ENCODE measurements at places on chromosomes 13 and 19. TPM values are rescaled to one million over a fixed set of nuclear protein-coding genes. Genes with fewer than 3 reads are reported as not detected.

The ZNF555 gene
- total RNA-seq: 4.8 TPM

The GRIN2D gene
- 0.14 TPM for total RNA-seq

The CATSPERD gene
- total RNA-seq: not detected

The ZNF577 gene
- 14.0 TPM for total RNA-seq

DNA sequence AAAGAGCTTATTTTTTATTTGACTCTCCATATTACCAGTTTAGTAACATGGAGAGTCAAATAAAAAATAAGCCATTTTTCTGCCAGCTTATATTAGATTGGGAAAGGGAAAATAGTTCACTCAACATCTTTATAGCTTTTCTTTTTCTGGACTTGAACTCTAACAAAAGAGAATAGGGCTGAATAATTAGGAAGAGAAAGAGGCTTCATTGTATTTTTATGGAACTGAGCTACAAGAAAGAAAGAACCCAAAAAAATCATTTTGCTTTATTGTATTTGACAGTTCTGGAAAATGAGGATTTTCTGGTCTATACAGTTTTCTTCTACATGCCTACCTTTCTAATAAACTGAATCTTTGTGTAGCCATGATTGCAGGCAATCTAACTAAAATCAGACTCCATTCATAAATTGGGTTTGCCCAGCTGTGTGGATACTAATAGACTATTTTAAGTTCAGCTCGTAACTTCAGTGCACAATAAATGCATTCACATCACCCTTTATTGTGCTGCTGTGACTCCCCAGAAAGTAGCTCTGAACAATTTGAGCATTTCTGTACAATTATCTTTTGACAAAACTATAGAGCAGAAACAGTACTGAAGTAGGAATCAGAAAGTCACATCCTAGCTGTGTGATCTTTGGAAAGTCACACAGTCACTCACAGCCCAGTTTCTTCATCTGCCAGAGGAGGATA, 115.3 kb downstream of the STOML3 start:
- peaks cover 10% of the 10 kb centered on the region for H3K27me3 ChIP-seq
- DNase-seq: no peak
- H3K4me3 ChIP-seq: no peak overlapping the region
- peaks cover 2% of the 10 kb centered on the region for H3K4me1 ChIP-seq

GRCh38 chr19:48569814-48570213, 17.8 kb downstream of the SULT2B1 start:
- DNase-seq: no peak
- H3K27ac ChIP-seq: no peak overlapping the region
- H3K27me3 ChIP-seq: peaks cover 9% of the 10 kb centered on the region
- no peaks in the 10 kb centered on the region for H3K36me3 ChIP-seq
- no peak overlapping the region for H3K4me3 ChIP-seq
- H3K4me1 ChIP-seq: no peaks in the 10 kb centered on the region

- H3K4me1 ChIP-seq: no peaks in the 10 kb centered on the region
- H3K4me3 ChIP-seq: no peak overlapping the region
- H3K27ac ChIP-seq: no peak overlapping the region
- peaks cover 27% of the 10 kb centered on the region for H3K27me3 ChIP-seq
- no peak for DNase-seq
- H3K36me3 ChIP-seq: no peaks in the 10 kb centered on the region
Observed at GRCh38 chr19:33316541-33317264, 14.4 kb upstream of the CEBPA start.

DNA sequence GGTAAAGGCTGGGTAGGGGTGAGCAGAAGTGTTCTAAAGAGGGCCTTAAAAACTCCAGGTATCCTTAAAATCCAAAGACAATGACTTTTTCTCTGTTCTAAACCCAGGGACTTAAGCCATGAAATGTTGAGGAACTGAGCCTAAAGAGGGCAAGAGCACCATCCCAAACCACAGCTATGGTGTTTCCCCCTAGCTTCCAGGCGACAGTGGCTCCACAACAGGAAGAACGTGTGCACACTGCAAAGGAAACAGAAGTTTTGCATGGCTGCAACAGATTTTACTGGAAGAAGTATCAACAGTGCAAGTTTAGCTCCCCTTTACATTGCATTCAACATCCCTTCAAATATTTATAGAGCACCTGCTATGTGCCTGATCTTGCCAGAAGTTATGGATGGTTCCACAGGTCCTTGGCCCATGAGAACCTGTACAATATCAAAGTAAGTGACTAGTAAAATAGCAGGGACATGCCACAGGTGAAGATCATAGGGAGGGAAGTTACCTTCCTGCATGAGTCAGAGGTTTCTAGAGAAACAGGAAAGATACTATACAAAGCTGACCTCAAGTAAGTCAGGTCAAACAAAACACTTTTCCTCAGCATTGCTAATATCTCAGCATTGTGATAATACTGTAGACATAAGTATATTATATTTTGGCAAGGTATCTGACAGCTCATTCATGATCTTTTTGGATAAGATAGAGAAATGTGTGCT, 8.4 kb upstream of the KCTD12 start:
- peaks cover 2% of the 10 kb centered on the region for H3K36me3 ChIP-seq
- no peak for DNase-seq
- peaks cover 13% of the 10 kb centered on the region for H3K4me1 ChIP-seq
- H3K4me3 ChIP-seq: peak overlapping the region; percentile 31

- H3K4me3 ChIP-seq: no peak overlapping the region
- H3K27me3 ChIP-seq: peaks cover 5% of the 10 kb centered on the region
- no peaks in the 10 kb centered on the region for H3K4me1 ChIP-seq
- no peak overlapping the region for H3K27ac ChIP-seq
- DNase-seq: no peak
- no peaks in the 10 kb centered on the region for H3K36me3 ChIP-seq
Observed at GRCh38 chr13:49421391-49421790, 22.5 kb downstream of the CAB39L start.

Measured in activated naive CD8-positive, alpha-beta T cell treated with anti-CD3 and anti-CD28 coated beads, Interleukin-2, amount 10 ng/mL, durations not matched to agents 7 days and 5 days (primary cell).